LHCN-M2 (cell line): ENCODE measurements at places on chromosomes 5 and 9. TPM values are rescaled to one million over a fixed set of nuclear protein-coding genes. Genes with fewer than 3 reads are reported as not detected.

Gene PCDHB2
- total RNA-seq: 10.7 and 13.4 TPM in 2 replicates

Gene ANKDD1B
- 0.06 and 0.17 TPM in 2 replicates for total RNA-seq

Gene EPB41L4B
- 2.1 and 2.4 TPM in 2 replicates for total RNA-seq

Gene GPR150
- 1.3 and 1.6 TPM in 2 replicates for total RNA-seq

Gene ELAVL2
- total RNA-seq: 4.4 and 7.5 TPM in 2 replicates

Gene PCDHGB3
- 1.4 and 1.6 TPM in 2 replicates for total RNA-seq

Gene ZNF367
- 19.6 and 21.8 TPM in 2 replicates for total RNA-seq

Gene SLC1A3
- total RNA-seq: 12.1 and 15.1 TPM in 2 replicates

Gene PTGDS
- total RNA-seq: 2.0 TPM in 1 of 2 replicates, not detected in the other

Gene GLRA1
- not detected in 2 replicates for total RNA-seq

Gene SOX30
- total RNA-seq: 0.06 TPM in 1 of 2 replicates, not detected in the other

Gene PDLIM4
- 149 and 153 TPM in 2 replicates for total RNA-seq

Gene SDHA
- total RNA-seq: 72.8 and 78.4 TPM in 2 replicates

Gene VLDLR
- 1.1 and 2.1 TPM in 2 replicates for total RNA-seq

Gene ANKRD18A
- total RNA-seq: 0.19 and 0.34 TPM in 2 replicates

Gene MARCOL
- total RNA-seq: not detected in 2 replicates

Gene TRIM36
- total RNA-seq: 3.9 and 5.4 TPM in 2 replicates

Gene HAND1
- total RNA-seq: not detected in 2 replicates

Gene OR1J2
- not detected in 2 replicates for total RNA-seq

Gene MAMDC4
- total RNA-seq: 3.8 and 7.2 TPM in 2 replicates

Gene RASEF
- total RNA-seq: not detected in 2 replicates

Gene SLC27A4
- total RNA-seq: 37.3 and 37.5 TPM in 2 replicates

Gene BAAT
- total RNA-seq: 0.06 TPM in 1 of 2 replicates, not detected in the other

Gene CDKN2B-AS1
- 2.9 and 6.2 TPM in 2 replicates for total RNA-seq

Gene OXCT1
- total RNA-seq: 38.7 and 39.9 TPM in 2 replicates

Gene FAM221B
- not detected in 2 replicates for total RNA-seq

Gene SLC1A1
- 3.7 and 6.2 TPM in 2 replicates for total RNA-seq

Gene C9
- not detected in 2 replicates for total RNA-seq

Gene DNAH5
- total RNA-seq: 0.75 and 1.3 TPM in 2 replicates

Gene AGXT2
- not detected in 2 replicates for total RNA-seq

Gene NMUR2
- total RNA-seq: not detected in 2 replicates

Gene TNIP1
- total RNA-seq: 151 and 186 TPM in 2 replicates

Gene C5orf58
- total RNA-seq: not detected in 2 replicates

Gene LIX1
- not detected in 2 replicates for total RNA-seq

Gene FCN1
- total RNA-seq: not detected in 2 replicates

Gene INSL6
- not detected in 2 replicates for total RNA-seq

Gene CD14
- 0.96 and 1.1 TPM in 2 replicates for total RNA-seq

Gene NUTM2G
- total RNA-seq: not detected in 2 replicates

Gene PWWP2A
- total RNA-seq: 22.1 and 24.4 TPM in 2 replicates

Gene CAMK4
- 0.06 and 0.52 TPM in 2 replicates for total RNA-seq

Gene PAPPA
- total RNA-seq: 3.0 and 4.7 TPM in 2 replicates

Gene PCDHB12
- total RNA-seq: 3.1 and 3.6 TPM in 2 replicates

Gene FOXD1
- 23.5 and 24.8 TPM in 2 replicates for total RNA-seq

Gene UGCG
- total RNA-seq: 161 and 172 TPM in 2 replicates

Gene PROB1
- 6.0 and 6.2 TPM in 2 replicates for total RNA-seq
